T-helper 9 cell (primary cell): ENCODE measurements at places on chromosomes 7 and 10.
A peak's percentile ranks its signal among the peaks of the same experiment; 100 is the strongest.

DNA sequence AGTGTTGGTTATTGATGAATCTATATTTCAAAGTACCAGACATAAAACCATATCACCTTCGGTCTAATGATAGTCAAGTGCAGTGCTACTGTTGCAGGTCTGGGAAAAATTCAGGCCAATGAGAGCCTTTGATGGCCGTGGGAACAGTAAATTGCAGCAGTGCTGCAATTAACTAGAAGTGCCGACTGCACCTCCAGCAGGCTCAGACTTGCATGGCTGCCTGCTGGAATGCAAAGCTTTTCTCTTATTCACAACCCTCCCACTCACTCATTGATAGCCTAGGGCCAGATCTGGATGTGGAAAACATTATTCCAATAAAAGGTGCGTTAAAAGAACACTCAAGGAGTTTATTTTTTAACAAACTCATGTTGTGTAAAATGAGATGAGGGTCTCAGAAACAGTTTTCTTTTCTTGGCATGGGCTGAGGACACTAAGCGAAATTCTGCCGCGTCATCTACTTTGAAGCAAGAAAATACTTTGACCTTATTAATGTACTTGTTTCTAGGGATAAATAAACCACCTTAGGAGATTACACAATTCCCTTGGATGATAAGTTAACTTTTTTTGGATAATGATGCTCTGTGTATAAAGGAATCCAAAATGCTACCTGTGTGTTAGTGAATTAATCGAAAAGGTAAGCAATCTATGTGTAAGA lies 17.1 kb downstream of the PLXDC2 start:
- DNase-seq, result no peak

- DNase-seq, result no peak
These were observed 163.6 kb downstream of the NRG3 start for GRCh38 chr10:82038587-82038986.

DNA sequence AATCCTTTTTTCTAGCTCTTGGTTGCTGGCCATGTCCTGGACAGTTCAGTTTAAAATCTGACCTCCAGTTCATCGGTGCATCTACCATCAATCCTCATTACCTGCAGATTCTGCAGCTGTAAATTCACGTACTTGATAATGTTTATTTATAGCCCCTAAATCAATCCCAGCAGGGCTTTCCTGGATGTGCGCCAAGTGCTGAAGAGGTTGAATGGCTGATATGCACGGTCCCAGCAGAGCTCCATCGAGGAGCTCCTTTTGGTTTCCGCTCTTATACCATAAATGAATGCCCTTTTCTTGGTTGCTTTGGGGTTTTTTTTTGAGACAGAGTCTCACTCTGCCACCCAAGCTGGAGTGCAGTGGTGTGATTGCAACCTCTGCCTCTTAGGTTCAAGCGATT lies 91.2 kb upstream of the CCZ1B start:
- DNase-seq, result no peak

GRCh38 chr10:96038476-96039387 lies 4.7 kb upstream of the CCNJ start:
- no peak for DNase-seq

DNA sequence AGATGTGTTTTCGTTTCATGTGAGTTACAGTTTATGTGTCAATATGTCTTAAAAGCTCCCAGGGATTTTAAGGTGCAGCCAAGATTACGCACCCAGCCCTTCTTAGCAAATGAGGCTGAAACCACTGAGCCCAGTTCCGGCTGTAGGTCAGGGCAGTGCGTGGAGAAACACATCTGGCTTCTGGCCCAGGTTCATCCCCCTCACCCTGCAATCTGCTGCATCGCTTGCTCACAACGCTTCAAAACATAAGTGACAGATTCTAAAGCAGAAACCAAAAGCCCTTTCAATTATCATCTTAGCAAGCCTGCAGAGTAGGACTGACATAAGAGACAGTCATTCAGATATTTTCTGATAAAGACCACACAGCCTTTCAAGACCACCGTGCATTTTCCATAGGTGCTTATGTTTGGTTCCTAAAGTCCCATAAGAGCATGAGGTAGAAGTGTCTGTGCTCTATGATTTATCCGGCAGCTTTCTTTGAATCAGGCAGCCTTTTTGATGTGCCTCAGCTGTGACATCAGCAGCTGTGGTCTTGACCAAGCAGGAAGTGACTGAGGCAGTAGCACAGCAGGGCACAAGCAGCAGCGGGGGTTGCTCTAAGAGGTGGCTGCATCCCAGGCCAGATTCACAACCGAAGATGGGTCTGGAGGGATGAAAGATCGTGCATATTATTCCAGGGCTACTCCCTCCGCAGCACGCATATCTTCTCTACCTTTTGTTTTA lies 72.1 kb upstream of the LYZL2 start:
- DNase-seq, result peak; percentile 40

DNA sequence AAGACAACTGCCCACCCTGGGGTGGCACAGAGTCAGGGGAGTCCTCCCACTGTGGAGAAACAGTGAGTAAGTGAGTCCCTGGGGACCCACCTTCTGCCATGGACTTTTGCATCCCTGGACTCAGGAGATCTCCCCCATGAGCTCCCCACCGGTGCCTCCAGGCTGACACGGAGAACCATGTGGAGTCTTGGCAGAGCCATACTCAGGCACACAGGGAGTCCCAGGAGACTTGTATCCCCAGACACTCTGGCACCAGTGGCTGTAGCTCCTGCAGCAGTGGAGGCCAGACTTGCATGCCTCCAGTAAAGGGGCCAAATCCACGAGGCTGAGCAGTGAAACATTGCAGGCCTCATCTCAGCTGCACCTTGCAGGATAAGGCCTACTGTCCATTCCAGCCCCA lies 791.4 kb downstream of the PCDH15 start:
- no peak for DNase-seq

- DNase-seq, result no peak
These were observed 14.5 kb downstream of the DNAJB9 start for GRCh38 chr7:108584211-108584610.

DNA sequence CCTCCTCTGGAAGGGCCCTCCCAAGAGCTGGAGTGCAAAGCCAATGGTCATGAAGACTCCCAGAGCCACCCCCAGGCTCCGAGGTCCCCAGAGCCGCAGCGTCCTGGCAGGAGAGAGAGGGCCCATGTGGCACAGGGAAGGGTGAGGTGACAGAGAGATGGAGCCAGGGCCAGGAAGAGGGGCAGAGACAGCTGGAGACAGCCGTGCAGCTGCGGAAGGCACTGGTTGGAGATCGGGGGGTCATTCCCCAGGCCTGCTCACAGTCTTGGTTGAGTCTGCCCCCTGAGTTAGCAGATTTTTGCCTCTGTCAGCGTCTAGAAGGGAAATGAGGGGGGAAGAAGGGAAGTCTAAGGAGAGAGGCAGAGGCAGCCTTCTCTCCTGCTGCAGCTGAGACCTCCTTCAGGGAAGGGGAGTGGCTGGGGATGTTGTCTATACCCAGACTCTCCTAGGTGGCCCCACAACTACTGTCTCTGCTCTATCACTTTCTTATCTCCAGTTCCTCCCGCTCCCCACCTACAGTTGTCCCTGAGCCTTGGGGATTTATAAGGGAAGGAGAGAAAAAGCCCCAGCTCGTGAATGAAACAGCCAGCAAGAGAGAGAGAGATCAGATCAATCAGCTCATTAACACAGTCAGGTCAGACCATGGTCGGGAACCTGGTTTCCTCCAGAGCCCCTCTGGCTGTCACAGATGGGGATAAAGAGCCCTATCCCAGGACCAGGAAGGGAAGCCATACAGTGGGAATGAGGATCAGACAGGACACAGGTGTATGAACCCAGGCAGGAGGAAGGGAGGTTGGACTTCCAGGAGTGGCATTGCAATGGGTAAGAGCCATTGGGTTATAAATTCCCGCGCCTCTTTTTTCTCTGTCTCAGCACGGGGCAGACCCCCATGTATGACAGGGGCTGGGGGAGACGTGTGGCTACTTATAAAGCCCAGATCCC lies 1.2 kb downstream of the GAL3ST4 start:
- no peak for DNase-seq

DNA sequence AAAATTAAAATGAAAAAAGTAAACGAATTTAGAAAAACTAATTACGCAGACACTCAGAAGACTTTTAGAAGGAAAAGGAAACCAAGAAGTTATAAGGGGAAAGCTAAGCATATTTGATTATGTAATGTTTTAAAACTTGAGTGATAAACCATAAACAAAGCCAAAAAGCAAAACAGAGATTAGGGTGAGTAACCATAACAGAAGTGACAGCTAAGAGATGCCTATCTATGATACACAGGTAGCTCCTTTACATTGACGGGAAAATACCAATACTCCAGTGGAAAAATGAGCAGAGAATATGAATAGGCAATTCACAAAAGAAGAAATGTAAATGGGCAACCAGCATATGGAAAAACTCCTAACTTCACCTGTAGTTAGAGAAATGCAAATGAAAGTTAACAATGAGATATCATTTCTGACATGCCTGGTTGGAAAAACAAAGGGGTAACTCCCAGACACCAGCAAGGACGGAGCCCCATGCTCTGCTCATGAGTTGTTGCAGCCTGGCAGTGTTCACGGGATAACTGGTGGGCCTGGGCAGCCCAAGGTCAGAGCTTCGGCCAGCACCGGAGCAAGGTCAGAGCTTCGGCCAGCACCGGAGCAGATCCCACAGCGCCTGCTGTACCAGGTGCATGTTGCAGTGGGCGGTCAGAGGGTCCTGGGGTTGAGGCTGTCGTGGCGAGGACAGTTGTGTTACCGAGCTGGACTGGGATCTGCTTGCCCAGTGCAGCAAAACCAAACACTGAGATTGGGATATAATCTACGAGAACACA lies 58.9 kb downstream of the ALOX5 start:
- no peak for DNase-seq

DNA sequence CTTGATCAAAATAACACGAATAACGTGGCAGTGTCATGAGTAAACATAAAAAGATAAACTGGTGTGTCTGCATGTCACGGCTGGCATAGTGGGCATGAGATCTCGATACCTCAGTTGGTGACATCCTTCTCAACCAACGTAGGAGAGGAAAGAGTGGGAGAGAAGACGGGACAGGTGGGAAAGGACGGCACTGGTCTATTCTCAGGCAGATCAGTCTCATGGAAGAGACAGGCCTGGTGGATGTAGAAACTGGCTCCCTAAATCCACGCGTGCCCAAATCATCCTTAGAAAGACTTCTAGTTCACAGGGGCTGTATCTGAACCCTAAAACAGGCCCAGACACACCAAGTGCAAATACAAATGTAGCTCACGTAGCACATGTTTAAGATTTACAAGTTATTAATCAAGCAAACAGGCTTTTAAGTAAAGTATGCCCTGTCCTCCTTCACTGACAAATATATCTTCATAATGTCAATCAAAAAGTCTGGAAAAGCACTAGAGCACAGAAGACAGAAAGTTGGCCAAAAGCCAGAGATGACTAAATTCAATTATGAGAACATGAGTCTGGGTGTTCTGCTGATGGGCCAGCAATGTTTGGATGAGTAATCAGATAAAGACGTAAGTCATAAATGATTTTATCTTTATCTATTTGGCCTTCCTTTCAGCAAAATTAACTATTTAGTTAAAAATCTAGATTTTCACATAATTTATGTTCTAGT lies 56.3 kb downstream of the SFMBT2 start:
- no peak for DNase-seq

- DNase-seq, result no peak
These were observed 278.7 kb downstream of the DOCK4 start for GRCh38 chr7:111927353-111928019.

DNA sequence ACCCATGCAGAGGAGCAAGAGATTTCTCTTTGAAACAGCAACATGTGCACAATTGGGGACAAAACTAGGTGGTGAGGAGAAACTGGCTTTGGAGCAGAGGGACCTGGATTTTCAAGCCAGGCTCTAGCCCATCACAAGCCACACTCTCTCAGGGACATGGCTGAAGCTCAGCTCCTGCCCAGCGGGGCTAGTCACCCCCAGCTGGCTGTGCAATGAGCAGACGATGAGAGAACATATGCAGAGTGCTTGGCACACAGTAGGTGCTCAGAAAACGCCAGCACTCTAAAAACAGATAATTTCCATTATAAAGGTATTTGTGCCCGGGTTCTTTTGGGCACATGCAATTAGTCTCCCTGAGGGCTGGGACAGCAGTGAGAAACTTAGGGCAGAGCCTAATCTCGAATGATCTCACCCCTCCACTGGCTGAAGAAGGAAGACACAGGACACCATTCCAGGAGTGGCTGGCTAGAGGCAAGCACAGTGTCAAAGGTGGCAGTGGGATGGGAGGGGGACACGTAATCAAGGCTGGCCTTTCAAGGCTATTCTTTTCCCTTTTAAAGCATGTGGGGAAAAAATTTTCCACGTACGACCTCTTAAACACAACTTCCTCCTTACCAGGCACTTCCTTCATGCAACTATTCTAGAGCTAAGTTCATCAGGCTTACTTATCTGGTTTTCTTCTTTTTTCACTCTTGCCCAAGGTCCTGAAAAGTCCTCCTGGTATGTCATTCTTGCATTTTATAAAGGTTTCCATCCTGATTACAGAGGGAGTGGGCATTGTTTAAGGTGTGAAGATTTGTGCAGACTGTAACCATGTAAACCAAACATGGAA lies 15.1 kb downstream of the FAM53B start:
- DNase-seq, result no peak

DNA sequence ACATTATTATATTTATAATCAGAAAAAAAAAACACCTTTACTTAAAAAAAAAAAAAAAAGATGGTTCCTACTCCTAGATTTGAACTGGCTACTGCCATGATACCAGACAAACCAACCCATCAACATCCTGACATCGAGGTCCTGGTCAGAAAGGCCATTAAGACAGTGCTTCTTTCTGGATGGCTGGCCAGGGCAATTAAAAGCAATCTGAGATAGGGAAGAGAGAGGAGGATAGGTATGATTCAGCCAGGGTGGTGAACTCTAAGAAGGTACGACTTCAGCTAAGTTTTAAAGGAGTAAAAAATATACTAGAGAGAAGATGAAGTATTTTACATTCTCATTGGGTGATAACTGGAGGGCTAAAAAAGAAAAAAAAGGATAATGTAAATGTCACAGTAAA lies 139.0 kb downstream of the DOCK4 start:
- no peak for DNase-seq

DNA sequence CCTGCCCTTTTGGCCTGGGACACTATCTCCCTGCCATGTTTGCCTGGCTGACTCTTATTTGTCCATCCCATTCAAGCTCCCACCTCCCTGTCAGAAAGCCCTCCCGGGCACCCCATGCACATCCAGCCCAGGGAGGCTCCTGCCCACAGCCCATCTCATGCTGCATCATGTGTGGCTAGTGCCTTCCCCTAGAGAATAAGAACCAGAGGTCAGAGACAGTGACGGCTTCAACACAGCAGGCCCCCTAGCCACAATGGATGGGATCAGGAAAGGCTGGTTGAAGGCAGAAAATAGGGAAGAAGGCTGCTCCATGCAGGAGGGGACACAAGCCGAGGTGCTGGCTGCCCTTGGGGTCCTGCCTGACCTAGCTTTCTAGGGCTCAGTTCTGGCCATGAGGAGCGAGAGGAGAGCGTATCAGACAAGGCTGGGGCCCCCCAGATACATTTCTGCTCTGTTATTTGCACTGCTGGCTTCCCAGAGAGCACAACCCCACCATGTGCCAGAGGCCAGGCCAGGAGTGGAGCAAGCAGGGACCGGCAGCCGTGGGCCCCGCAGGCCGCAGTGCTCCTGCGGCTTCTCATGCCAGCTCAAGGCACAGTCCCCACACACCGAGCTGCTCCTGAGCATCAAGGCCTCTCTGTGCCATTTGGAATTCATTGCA lies 161.1 kb upstream of the ZMIZ1 start:
- DNase-seq, result no peak

- no peak for DNase-seq
These were observed 25.1 kb downstream of the PUS7 start for GRCh38 chr7:105497016-105497415.
